NCI-H2107 (cell line): ENCODE measurements at places on chromosomes 4 and X.

DNA sequence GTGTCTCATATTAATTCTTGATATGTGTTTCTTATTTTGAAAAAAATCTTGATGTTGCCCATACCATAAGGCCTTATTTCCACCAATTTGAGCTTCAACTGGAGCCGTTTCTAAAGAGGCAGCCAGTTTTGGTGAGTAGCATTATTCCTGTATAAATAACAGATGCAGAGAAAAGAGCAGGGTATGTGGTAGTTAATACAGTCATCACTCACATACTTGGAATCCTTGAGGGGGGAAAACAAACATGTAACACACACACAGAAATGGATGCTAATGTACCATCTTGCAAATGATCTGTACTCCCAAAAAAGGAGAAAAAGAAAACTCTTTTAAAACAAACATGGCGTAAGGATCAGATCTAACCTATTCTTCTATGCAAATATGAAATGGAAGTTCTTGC lies 389.7 kb downstream of the GPM6A start:
- no peak for DNase-seq

- DNase-seq: peak; percentile 34
These were observed 21.9 kb downstream of the BMP3 start for GRCh38 chr4:81052119-81053068.

- no peak for DNase-seq
These were observed 291.3 kb upstream of the LDB2 start for GRCh38 chr4:17189759-17190158.

- no peak for DNase-seq
These were observed 9.9 kb downstream of the FGG start for GRCh38 chr4:154602404-154603020.

DNA sequence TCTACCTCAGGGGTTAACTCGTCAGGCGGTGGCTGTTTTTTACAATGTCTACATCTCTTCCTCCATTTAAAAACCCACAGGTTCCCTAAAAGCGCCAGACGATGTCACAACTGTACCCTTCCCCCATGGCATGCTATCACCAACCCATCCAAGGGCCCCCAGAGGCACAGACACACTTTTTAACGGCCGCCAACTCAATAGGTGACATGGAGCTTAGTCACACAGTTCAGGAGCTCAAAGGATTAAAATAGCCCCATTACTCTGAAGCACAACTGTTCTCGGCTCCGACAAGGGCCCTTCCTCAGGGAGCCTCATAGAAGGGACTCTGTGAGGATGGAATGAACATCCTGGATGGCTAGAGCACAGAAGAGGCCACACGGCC lies 12.4 kb downstream of the SH3KBP1 start:
- no peak for DNase-seq

DNA sequence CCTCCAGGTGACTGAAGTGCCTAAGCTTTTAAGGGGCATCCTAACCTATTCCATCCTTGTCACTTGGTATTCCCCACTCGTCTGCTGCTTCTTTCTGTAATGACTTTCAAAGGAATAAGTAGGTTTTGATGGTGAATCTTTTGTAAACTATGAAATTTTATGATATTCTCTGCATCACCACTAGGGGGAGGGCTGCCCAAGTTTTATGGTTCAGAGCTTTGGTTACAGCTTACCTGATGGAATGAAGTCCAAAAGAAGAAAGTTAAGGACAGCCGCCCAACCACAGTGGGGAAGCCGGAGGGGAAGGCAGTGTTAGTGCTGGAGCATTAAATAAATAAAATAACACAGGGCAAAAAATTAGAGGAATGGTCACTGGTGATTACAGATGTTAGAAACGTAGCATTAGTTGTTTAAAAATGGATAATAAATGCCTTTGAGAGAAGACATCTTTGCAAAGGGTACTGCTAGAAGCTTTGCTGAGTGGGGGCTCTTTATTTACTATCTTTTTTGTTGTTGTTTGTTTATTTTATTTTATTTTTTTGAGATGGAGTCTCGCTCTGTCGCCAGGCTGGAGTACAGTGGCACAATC lies 204.9 kb downstream of the GBA3 start:
- DNase-seq: no peak

GRCh38 chrX:132394591-132394990 lies 94.2 kb downstream of the MBNL3 start:
- no peak for DNase-seq

- no peak for DNase-seq
These were observed 44.0 kb downstream of the RELL1 start for GRCh38 chr4:37641886-37642849.

GRCh38 chrX:30301963-30302362 lies 7.2 kb downstream of the NR0B1 start:
- DNase-seq: no peak

DNA sequence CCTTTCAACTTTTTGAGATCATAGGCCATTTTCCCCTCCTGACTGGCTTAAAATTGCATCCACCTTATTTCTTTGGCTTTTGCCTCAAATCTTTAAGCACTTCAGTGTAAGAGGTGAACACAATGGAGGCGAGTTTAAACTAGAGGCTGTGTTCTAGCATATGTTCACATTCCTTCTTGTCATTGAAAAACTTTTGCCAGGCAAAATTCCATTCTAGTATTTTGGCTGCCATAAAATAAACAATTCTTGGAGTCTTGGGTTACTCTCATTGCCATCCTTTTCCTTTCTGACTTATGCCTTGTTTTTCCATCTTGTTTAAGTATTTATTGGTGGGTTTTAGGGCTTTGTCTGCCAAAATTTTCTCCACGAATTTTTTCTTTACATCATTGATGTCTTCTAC lies 137.3 kb upstream of the ANXA10 start:
- no peak for DNase-seq

GRCh38 chr4:110003401-110004187 lies 90.9 kb downstream of the EGF start:
- DNase-seq: no peak

GRCh38 chrX:149495573-149496071 lies 9.5 kb downstream of the IDS start:
- no peak for DNase-seq

DNA sequence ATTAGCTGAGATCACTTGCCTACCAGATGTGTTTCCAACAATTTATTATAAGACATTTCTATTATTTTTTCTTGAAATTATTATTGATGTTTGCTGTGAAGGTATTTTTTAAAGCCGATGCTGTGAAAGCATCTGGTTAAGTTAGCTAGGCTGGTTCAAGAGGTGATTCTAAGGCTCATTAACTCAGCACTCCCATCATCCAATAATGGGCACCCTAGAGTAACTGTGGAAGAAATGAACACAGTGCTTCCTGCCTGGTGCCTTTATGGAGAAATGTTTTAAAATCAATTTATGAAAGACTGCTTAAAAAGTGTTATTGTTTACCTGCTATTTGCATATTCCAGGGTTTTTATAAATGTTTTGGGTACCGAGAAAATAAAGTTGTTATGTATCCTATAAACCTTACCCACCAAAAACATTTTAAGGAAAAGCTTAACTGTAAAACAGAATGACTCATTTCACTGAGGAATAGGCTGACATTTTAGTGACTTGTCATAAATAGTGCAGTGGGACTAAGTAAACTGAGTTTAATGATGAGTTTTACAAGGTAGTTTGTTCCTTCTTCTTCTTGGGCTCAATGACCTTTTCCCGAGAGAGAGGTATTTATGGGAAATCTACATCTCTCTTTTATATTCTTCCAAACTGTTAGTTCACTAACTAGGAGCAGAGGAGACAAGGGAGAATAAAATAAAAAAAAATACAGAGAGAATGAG lies 310.0 kb upstream of the AADAT start:
- no peak for DNase-seq

DNA sequence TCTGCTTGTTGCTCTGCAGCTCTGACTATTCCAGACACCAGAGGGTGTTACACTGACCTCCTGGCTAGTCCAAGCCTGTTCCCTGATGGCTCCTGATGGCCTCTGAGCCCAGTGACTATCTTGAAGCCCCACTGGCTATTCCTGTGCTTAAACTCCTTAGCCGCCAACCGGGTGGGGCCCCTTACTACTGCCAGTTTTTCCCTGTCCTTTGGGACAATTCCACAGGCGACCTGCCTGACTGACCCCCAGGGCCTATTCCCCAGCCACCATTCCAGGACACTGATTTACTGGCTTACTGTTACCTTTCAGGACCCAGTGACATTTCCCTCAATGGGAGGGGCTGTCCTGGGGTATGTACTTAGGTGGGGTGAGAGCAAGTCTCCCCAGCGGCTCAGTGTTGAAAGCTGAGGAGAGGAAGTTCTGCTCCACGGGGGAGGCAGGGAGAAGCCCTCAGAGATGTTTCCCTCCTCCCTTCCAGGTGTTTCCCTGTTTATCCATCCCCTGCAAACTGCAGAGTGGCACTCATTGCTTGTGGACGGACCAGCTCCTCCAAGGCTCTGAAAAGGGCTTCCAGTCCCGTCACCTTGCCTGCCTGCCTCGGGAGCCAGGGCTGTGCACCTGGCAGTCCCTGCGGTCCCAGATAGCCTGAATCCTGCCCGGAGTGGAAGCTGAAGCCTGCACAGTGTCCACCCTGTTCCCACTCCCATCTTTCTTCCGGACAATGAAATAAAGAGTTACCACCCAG lies 4.0 kb downstream of the TIMP1 start:
- no peak for DNase-seq

- DNase-seq: no peak
These were observed 159.5 kb downstream of the PPP3CA start for GRCh38 chr4:101187841-101188240.

DNA sequence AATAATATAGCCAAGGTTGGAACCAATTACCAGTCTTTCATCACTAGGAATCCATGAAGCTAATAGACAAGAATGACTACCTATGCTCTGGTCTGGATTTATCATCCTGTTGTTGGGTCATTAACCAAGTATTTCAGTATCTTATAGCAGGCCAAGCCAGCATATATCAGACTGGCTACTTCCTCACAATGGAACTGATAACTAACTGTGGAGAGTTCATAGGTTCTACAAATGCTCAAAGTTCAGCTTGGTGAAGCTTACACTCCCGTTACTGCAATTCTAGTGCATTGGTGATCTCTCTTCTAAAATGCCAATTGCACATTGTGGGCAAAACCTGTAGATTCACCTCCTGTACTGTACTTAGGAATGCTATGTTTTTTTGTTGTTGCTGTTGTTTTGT lies 4.8 kb downstream of the TRPC5OS start:
- no peak for DNase-seq

GRCh38 chrX:110056419-110056818 lies 53.5 kb downstream of the TMEM164 start:
- DNase-seq: no peak

DNA sequence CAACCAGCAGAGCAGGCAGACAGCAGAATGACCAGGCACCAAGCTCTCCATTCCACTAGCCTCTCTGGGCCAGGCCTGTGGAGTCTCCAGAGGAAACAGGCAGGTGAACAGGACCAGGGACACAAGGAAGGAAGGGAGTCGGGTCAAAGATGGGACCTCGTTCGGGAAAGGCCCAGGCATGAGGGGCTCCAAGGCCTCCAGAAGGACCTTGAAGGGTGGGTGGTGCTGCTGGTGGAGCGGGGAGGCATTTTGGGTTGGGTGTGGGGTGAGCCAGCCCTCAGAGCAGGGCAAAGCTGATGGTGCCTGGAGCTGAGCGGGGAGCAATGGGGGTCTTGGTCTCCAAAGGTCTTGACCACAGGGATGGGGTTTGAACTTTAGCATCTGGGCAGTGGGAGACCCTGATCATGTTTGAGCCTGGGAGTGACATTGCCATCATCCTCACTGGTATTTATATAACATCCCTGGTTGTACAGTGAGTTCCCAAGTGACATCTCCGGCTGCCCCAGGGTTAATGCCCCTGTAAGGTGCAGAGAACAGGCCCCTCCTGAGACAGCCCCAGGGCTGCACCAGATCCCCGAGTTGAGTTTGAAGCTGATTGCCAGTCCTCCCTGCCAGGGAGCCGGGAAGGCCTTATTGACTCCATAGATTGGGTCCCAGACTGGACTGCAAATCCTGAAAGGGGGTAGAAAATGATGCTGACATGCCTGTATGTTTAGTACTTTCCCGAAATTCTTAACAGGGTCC lies 52.7 kb downstream of the PSAPL1 start:
- no peak for DNase-seq

- DNase-seq: no peak
These were observed 194.0 kb upstream of the CASK start for GRCh38 chrX:42117318-42117717.

- no peak for DNase-seq
These were observed 15.0 kb upstream of the PRDM8 start for GRCh38 chr4:80182237-80182866.

GRCh38 chr4:70734168-70734954 lies 12.6 kb downstream of the RUFY3 start:
- DNase-seq: no peak

DNA sequence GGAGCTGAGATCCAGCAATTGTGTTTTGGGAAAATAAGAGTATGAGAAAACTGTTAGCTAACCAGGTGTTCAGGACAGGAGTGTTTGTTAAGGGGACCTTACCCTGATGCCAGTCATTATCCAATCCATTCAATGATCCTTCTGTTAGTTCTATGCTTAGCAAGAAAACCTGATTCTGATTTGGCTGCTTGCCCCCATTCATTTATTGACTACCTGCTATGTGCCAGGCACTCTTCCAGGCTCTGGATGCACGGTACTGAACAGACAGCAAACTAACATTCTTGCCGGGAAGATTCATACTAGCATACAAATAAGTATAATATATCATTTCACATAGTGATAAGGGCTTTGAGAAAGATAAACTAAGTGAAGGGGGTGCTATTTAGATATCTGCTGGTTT lies 1.0 kb upstream of the MECP2 start:
- no peak for DNase-seq

- DNase-seq: no peak
These were observed 212.4 kb upstream of the GRID2 start for GRCh38 chr4:92091335-92091734.

GRCh38 chr4:152095701-152096070 lies 334.9 kb upstream of the GATB start:
- no peak for DNase-seq

DNA sequence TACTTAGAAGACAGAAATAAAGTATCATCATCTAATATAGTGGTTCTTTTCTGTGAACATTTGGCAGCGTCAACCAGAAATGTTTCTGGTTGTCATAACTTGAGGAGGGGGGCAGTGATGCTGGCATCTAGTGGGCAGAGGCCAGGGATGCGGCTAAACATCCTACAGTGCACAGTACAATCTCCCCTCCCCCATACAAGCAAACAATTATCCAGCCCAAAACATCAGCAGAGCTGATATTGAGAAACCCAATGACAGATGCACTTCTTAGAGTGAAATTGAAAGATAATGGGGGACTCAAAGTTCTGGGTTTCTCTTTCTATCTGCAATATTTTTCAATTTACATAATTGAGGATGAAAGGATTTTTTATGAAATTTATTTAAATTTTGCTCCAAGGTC lies 1.9 kb upstream of the EIF1AX start:
- no peak for DNase-seq

DNA sequence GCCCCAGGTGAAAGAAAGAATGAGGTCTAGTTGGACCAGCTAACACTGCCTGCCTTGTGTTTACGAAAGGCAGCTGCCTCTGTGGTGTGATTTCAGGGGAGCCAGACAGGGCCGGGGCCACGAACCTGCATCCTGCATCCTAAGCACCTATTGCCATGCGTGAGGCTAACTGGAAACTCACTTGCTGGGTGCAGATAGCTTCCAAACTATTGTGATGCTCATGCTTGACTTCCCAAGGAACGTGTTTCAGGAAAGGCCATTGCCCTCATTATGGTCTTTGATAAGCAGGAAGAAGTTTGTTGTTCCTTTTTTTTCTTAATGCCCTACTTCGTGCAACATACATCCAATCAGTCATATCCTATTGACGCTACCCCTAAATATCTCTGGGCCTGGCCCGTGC lies 2.3 kb upstream of the IRF2 start:
- DNase-seq: no peak
